HCT116 (cell line): ENCODE measurements at places on chromosomes 1 and 21.

DNA sequence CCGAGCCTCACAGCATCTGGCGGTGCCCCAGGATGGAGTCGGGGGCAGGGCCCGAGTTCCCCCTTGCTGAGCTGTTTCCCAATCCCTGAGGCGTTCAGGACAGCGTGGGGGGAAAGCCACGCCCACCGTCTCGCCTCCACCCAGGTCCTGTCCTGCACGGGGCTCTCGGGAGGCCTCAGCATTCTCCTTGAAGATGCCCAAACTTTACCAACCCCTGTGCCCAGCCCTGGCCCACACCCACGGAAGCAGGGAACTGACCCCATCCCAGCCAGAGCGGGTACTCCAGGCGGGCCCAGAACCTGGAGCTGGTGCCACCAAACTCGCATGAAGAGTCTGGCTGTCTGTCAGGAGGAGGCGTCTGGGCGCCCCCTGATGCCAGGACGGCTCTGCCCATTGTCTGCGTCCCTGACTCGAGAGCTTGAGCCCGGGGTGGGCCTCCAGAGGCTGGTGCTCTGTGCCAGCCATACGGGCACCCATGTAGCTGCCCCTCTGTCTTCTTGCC is 35.3 kb upstream of the POFUT2 start:
- DNase-seq, result no peak

GRCh38 chr21:34196996-34197395 is 123.6 kb downstream of the MRPS6 start:
- no peak for DNase-seq

- no peak for DNase-seq
Observed at GRCh38 chr1:53524428-53525375, 65.5 kb downstream of the DMRTB1 start.

DNA sequence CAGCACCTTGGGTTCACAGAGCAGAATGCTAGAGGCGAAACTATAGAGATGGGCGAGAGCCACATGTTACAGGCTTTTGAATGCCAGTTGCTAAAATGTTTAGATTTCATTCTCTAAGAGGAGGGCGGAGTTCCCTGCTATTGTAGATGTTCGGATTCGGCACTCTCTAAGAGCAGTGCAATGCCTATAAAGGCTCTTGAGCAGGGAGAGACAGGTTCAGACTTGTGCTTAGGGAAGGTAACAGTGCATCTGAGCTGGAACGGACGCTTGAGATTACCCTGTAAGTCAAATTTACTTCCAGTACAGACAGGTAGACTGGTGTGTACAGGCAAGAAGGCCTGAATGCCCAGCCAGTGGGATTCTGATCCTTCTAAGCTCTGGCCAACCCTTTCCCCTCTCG is 15.3 kb downstream of the LURAP1 start:
- no peak for DNase-seq

- no peak for DNase-seq
Observed at GRCh38 chr1:4830707-4831106, 176.3 kb downstream of the AJAP1 start.
